Stimulated activated naive B cell treated with anti-CD40 and anti-IgM and Interleukin-4, amounts not matched to agents 10 μg/mL and 1 μg/mL and 100 μg/mL, for 72 hours (primary cell): ENCODE measurements at places on chromosomes 3 and 15.
A peak's percentile ranks its signal among the peaks of the same experiment; 100 is the strongest.

GRCh38 chr3:174220775-174221554, 638.2 kb upstream of the NAALADL2 start:
- DNase-seq = no peak

- DNase-seq = no peak
Observed at GRCh38 chr3:190552969-190553759, 39.3 kb downstream of the IL1RAP start.

- DNase-seq = peak; percentile 13
Observed at GRCh38 chr3:191329654-191330529, at the start of gene UTS2B. UTS2B (minus strand) TSS chr3:191330526; CDS start chr3:191282189, 48,337 bp downstream.

DNA sequence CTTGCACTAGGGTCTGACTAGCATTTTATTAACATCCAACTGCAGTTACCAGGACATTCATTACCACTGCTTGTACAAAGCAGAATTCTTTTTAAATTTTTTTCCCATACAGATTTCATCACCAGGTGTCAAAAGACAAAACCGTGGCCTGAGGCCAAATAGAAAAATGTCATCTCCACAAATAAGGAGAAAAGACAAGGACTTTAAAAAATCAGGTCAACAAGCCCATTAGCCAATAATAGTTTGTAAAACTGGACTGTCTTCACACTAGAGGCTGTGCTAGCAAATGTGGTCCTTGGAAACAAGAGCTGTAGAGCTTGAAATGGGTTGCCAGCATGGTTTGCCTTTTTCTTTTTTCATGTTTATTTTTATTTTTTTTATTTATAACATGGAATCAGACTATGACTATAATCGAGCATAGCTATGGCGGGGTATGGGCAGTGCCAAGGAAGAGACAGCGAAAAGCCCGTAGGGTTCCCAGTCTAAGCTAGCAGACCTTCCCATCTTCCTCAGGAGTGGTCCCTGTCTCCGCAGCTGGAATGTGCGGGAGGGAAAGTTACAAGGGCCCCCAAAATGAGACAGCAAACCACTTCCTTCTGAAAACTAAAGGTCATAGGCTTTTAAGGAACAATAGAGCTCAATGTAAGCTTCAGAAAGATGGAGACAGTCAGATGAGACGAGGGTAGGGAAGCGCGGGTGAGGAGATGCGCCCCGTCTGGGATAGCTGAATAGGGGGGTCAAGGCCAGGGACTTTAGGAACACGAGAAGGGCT, 1.5 kb downstream of the PTPN9 start:
- DNase-seq = no peak

GRCh38 chr3:49880581-49881315, 11.0 kb upstream of the CAMKV start:
- no peak for DNase-seq
